ENCODE measurements at places on chromosomes 12 and 14. TPM values are rescaled to one million over a fixed set of nuclear protein-coding genes. Genes with fewer than 3 reads are reported as not detected.

The RNASE8 gene
- not detected for total RNA-seq

The HOXC5 gene
- 3.9 TPM for total RNA-seq

The ASIC1 gene
- 5.8 TPM for total RNA-seq

The ACSM4 gene
- total RNA-seq, result not detected

The LALBA gene
- not detected for total RNA-seq

The B4GALNT1 gene
- total RNA-seq, result 6.5 TPM

The FOXG1 gene
- not detected for total RNA-seq

The CRIP1 gene
- total RNA-seq, result 236 TPM

The NPAS3 gene
- 0.71 TPM for total RNA-seq

- no peaks in the 10 kb centered on the region for H3K4me1 ChIP-seq
- no peak overlapping the region for H3K27ac ChIP-seq
- no peaks in the 10 kb centered on the region for H3K27me3 ChIP-seq
- no peak overlapping the region for H3K4me3 ChIP-seq
- no peak for DNase-seq
Observed at GRCh38 chr12:116026768-116027550, 250.5 kb downstream of the MED13L start.

DNA sequence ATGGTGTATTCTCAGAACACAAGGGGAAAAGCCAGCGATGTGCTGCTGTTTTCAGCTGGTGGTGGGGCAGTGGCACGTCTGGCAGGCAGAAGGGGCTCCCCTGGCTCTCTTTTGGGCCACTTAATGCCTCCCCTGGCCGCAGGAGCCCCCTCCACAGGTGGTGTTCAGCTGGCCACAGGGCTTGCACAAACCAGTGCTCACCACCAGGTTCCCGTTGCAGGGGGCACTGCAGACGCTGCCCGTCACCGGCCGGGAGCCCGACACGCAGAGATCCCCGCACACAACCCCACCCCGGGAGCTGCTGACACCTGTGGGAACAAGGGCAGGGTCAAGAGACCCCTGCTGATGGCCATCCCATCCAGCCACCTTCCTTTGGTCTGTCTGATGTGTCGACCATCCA is 6.7 kb downstream of the KRT83 start:
- no peaks in the 10 kb centered on the region for H3K36me3 ChIP-seq
- H3K4me3 ChIP-seq, result no peak overlapping the region
- no peak for DNase-seq
- H3K27ac ChIP-seq, result no peak overlapping the region
- no peaks in the 10 kb centered on the region for H3K27me3 ChIP-seq

GRCh38 chr14:74619672-74620131 is 7.7 kb upstream of the LTBP2 start:
- peak overlapping the region; percentile 68 for H3K27ac ChIP-seq
- H3K4me3 ChIP-seq, result no peak overlapping the region
- H3K4me1 ChIP-seq, result peaks cover 10% of the 10 kb centered on the region
- H3K36me3 ChIP-seq, result no peaks in the 10 kb centered on the region
- peak; percentile 95 for DNase-seq

DNA sequence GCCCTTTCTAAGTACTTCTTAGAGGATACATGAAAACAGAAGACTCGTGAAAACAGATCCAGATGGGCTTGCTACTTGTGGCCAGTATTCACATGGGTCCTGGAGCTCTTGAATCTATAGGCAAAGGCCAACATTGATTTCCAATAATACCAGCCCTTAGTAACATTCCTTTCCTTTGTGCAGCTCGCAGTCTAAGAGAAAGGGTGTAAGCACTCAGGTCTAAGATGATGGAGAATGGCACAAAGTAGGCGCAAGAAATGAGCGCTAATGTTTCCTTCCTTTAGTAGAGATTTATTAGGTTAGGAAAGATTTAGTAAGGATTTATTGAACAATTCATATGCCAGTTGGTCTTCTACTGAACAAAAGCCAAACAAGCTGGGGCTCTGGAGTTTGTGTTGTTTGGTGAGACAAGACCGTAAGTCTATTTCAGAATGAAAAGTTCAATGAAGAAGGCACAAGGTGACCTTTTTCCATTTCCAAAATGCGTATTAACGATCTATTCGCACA is 525 bp downstream of the RNU6-8 start:
- H3K4me3 ChIP-seq, result peak overlapping the region; percentile 36
- H3K27ac ChIP-seq, result peak overlapping the region; percentile 19
- no peaks in the 10 kb centered on the region for H3K36me3 ChIP-seq

DNA sequence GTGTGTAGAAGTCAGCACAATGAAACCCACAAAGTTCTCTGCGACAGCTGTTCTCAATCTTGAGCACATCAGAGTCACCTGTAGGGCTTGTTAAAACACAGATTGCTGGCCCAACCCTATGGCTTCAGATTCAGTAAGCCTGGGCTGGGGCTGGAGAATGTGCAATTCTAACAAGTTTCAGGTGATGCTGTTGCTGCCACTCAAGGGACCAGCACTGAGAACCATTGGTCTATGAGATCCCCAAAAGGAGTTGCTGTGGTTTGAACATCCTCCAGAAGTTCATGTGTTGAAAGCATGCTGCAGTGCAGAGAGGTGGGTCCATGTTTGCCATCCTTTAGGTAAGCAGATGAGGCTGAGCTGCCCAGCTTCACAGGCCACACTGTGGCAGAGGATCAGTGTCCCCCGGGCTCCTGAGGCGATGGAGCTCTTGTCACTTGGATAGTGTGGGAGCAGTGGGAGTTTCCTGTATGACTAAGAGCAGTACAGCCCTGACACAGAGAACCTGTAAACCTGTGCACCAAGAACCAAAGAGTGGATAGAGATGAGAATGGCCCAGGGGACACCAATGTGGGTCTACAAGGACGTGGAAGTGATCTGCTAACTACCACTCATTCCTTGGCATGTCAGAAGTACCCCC is 8.0 kb upstream of the RTRAF start:
- H3K4me3 ChIP-seq, result no peak overlapping the region
- no peaks in the 10 kb centered on the region for H3K27me3 ChIP-seq
- H3K4me1 ChIP-seq, result no peaks in the 10 kb centered on the region

DNA sequence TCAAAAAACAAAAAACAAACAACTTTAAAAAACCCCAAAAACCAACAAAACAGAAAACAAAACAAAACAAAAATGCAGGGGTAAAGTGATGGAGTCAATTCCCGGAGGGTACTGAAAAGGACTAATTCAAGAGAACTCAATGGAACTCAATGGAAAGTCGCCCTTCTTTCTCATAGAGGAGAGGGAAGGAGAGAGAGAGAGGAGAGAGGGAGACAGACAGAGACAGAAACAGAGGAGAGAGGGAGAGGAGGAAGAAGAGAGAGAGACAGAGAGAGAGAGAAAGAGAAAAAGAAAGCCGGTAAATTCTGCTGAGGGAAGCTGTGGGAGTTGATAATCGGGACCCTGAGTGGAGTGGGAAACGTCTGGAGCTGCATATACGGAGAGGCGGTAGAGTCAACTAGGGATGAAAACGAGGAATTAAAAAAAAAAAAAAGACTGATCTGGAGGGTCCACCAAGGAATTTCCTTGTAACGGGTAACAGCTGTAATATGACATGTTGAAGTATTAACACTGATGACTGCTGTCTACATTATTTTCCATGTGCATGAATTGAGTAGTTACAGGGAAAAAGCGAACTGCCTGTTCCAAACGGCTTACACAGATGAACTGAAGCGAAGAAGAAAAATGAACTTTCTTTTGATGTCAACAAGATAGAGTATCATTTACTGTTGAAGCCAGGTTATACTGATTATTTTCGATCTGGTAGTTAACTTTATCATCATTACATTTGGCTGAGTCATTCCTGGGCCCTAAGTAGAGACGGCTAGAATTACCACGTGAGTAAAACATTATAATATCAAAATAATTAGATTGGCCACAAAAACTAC is 934 bp upstream of the ZC2HC1C start:
- H3K4me1 ChIP-seq, result no peaks in the 10 kb centered on the region
- no peak for DNase-seq
- peak overlapping the region; percentile 15 for H3K27ac ChIP-seq
- peak overlapping the region; percentile 55 for H3K4me3 ChIP-seq

- no peak overlapping the region for H3K27ac ChIP-seq
- H3K4me3 ChIP-seq, result no peak overlapping the region
- DNase-seq, result no peak
- H3K36me3 ChIP-seq, result no peaks in the 10 kb centered on the region
- H3K4me1 ChIP-seq, result no peaks in the 10 kb centered on the region
Observed at GRCh38 chr12:43329375-43329774, 222.6 kb downstream of the ADAMTS20 start.

DNA sequence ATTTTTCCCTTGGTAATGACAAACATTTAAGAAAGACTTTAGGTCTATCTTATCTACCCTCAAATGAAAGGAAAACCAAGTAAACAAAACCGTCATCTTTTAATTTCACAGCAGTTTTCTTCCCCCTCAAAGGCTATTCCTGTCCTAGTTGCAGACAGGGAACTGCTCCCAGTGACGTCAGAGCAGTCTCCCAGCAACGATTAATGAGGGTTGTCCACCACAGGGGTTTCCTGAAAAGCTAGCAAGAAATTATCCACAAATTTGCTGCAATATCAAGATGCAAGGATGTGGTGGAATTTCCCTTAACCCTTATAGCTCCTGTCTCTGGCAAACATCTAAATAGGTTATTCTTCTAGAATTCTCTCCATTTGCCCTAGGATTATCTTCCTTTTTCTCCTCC is 89.1 kb upstream of the STAC3 start:
- peak; percentile 87 for DNase-seq
- no peaks in the 10 kb centered on the region for H3K27me3 ChIP-seq
- no peaks in the 10 kb centered on the region for H3K36me3 ChIP-seq
- H3K27ac ChIP-seq, result no peak overlapping the region

DNA sequence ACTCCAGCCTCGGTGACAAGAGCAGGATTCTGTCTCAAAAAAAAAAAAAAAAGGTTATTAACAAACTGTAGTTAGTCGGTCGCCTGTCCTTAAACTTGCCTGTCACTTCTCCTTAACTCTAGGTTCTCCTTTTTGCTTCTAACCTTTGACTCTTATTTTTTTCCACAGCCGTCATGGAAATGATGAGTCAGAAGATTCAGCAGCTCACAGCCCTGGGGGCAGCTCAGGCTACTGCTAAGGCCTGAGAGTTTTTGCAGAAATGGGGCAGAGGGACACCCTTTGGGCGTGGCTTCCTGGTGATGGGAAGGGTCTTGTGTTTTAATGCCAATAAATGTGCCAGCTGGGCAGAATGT is 418 bp upstream of the MYG1 start:
- no peaks in the 10 kb centered on the region for H3K4me1 ChIP-seq
- H3K27ac ChIP-seq, result no peak overlapping the region
- H3K36me3 ChIP-seq, result peaks cover 2% of the 10 kb centered on the region
- no peak for DNase-seq
- H3K27me3 ChIP-seq, result no peaks in the 10 kb centered on the region
- no peak overlapping the region for H3K4me3 ChIP-seq

DNA sequence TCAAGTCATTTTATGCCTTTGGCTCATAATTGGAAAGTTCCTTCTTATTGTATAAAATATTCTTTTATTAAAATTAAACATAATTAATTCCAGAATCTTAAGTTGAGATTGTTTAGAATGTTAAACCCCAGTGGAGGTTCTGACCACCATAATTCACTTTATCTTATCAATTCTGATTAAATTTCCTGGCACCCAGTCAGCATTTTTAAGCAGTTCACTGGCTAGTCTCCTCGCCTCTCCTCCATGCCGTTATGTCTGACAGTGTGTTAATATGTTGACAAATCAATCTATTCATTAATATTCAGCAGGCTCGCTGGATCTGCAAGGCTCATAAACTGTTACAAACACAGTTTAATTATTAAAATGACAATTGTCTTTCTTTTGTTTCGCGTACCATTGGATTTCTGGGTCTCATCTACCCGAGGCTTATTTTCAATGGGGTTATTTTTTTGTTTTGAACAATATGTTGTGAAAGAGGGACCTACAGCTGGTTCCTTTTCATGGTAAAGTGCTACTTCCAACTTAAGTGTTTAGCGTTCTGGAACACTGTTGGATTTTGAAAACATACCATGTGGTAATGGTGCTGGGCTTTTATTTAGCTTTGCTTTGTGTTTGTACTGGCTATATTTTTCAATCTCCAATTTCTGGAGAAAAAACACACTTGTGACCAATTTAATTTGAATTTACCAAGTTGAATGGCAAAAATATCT is 339.7 kb downstream of the PRKD1 start:
- no peak overlapping the region for H3K4me3 ChIP-seq
- H3K36me3 ChIP-seq, result no peaks in the 10 kb centered on the region
- peaks cover 3% of the 10 kb centered on the region for H3K4me1 ChIP-seq
- no peaks in the 10 kb centered on the region for H3K27me3 ChIP-seq

DNA sequence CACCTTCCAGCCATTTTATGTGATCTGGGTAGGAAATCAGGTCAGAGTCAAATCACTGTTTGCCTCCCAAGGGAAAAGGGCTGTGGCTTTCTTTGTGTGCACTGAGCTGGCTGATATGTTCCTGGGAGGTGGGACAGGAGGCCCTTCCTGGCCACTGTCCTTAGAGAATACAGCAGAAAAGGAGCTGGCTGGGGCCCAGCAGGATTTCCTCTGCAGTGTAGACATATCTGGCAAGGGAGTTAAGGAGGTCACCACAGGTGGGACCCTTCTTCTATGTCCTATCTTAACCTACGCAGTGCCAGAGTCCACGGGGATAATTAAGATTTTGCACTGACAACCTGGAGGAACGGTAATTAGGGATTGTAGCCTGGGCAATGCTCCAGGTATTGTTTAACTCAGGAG is 145.3 kb downstream of the NTF3 start:
- H3K36me3 ChIP-seq, result no peaks in the 10 kb centered on the region
- H3K27ac ChIP-seq, result no peak overlapping the region
- no peaks in the 10 kb centered on the region for H3K4me1 ChIP-seq

GRCh38 chr14:34232790-34233189 is 229.2 kb downstream of the SPTSSA start:
- no peak overlapping the region for H3K27ac ChIP-seq
- H3K4me3 ChIP-seq, result no peak overlapping the region
- peaks cover 4% of the 10 kb centered on the region for H3K4me1 ChIP-seq
- no peaks in the 10 kb centered on the region for H3K36me3 ChIP-seq
- H3K27me3 ChIP-seq, result no peaks in the 10 kb centered on the region
- no peak for DNase-seq
